Left renal pelvis (tissue), 4 donors: ENCODE measurements at places on chromosomes 4 and X.

DNA sequence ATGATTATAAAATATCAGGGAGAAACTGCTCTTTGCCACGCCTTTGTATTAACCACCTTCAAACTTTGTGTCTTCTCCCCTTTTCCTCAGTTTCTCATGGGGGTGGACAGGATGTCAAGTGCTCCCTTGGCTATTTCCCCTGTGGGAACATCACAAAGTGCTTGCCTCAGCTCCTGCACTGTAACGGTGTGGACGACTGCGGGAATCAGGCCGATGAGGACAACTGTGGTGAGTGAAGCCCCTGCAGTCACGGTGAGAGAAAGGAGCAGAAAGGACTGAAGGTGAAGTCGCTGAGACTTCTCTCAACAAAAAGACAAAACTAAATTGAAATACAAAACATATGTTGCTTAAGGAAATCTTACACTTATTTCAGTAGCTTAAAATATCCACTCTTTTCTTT is 50.9 kb downstream of the RXFP1 start:
- no peak for DNase-seq

- DNase-seq: no peak
Observed at GRCh38 chrX:47218920-47219815, 687 bp downstream of the CDK16 start.

- DNase-seq: no peak
Observed at GRCh38 chr4:99886146-99886545, 8.1 kb downstream of the LAMTOR3 start.

- no peak for DNase-seq
Observed at GRCh38 chr4:113962016-113962347, 17.5 kb downstream of the ARSJ start.

- DNase-seq: no peak
Observed at GRCh38 chr4:34200535-34200934, 2043.8 kb downstream of the ARAP2 start.

- DNase-seq: no peak
Observed at GRCh38 chr4:73715659-73716058, 24.7 kb upstream of the CXCL8 start.

DNA sequence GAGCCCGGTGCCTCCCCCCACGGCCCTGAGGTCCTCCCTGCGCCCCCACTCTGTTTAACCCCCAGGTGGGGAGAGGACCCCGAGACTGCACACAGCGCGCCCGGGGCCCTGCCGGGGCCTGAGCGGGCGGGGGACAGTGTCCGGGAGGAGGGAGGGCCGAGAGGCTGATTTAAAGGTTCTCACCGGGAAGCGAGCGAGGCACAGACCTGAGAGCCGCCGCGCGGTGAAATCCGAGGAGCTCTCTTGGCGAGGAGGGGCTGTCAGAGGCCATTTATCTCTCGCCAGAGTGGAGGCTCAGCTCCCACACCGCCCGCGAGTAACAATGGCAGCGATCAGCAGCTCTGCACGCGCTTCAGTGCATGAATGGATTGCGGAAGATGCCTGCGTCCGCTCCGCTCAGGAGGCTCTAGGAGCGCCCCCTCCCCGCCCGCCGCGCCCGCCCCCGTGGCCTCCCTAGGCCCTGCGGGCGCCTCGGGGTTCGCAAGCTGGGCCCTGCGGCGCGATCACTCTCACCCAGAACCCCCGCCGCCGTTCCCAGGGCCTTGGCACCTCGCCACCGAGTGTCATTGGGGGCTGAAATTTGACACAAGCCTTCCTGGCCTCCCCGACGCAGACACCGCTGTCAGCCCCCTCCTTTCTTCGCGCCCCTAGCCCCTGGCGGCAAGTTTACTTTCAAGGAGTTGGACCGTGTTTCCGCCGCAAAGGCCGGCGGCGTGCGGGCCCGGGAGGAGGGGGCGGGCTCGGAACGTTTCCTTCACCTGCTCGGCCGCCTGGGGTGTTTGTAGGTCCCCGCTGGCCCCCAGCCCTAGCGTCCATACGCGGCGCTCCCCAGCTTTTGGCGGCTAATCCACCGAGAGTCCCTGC is 48.7 kb upstream of the BCOR start:
- DNase-seq: no peak

DNA sequence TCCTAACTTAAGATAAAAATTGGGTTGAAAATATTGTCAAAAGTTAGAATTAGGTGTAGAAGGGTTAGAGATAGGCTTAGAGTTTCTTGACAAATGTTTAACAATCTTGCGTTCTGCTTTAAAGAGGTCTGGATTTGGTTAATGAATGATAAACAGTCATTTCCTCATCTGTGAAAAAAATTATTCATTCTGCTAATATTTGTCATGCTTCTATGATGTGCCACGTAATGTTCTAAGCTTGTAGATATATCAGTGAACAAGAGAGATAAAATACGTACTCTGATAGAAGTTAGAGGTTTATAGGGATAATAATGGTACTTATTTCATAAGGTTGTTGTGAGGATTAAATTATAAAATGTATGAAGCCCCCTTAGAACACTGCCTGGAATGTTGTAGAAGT is 443.0 kb upstream of the GALNT7 start:
- no peak for DNase-seq

DNA sequence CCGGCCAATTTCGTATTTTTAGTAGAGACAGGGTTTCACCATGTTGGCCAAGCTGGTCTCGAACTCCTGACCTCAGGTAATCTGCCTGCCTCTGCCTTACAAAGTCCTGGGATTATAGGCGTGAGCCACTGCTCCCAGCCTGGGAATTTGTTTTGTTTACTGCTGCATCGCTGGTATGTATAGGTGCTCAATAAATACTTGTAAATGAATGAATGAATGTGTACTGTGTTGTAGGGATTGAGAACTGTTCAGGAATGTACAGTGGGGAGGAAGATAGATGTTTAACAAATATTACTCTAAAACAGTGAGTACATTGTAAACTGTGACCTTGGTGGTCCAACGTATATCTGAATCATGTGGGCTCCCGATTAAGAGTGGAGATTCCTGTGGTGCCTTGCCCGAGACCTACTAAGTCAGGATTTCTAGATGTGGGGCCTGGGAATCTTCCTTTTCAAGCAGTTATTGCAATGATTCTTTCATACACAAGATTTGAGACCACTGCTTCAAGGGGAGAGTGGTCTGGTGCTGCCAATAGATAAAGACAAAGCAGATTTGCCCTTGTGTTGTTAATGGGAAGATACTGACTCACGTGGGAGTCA is 41.0 kb downstream of the WWC2 start:
- DNase-seq: no peak

DNA sequence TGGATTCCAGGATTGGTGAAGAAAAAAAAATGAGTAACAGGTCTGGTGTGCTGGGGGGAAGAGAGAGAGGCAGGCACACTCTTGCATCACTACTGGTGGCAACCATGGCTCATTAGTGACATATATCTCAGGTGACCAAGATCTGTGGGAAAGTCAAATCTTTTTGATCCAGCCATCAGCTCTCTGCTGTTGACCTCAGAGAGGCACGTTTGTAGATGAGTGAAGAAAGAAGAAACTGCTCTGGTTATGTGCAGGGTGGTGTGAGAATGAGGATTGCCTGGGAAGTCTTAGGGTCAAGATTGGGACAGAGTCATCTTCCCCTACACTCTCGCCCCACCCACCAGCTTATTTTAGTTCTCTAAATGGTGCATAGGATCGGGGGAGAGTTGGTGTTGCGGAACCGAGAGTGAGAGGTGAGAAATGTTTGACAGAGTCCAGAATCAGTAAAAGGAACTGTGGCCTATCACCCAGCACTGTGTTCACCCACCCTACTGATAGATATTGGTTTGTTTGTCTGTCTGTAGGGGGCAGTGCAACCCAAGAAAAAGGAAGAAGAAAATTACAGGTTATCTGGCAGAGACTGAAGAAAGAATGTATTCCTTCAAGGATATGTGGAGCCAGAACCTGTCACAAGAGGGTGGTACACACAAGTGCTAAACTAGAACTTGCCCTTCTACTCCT is 21.9 kb downstream of the ARMCX6 start:
- DNase-seq: peak; percentile 58

DNA sequence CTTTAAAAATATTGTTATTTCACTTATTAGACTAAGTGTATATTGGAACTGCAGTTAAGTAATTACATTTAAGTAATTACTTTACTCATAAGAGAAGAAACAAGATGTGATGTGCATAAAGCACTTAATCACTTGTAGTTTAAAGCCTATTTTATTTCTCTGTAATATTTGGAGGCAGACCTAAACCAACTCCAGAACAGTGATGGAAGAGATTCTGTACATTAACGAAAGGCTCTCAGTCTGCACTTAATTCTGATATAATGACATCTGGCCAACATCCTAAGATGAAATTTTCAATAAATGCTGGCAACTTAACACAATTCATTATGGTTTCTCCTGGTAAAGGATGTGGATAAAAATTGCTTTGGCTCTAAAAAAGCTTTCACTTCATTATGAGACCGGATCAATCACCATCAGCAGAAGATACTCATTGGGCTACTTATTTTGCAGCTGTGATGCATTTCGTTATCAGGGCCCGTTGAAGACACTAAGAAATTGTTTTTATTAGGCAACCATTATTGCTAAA is 342.6 kb downstream of the C4orf33 start:
- no peak for DNase-seq

DNA sequence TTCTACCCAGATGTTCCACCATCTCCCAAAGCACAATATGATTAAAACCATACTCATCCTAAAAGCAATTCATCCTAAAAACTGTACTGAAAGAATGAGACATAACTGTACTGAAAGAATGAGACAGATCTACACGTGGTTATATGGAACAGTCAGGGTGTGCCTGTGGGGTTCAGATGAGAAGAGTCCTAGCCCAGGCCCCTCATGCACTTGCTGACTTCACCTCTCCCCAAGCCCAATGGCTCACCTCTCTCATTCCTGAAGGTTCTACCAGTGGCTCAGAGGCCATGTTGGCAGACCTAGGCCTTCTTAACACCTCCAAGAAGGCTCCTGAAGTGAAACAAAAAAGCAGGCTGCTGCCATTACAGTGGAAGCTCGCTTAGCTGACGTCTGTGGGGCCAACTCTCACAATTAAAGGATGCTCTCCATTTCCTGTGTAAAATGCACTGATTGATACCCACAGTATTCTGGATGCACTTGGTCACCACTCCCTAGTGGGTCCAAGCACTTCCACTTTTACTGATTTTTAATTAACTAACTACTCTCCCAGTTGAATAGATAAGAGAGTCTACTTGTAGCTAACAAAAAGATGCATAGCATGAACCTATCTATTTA is 3.8 kb downstream of the PLAC1 start:
- no peak for DNase-seq

GRCh38 chr4:113659127-113659526 is 102.4 kb downstream of the CAMK2D start:
- DNase-seq: no peak

GRCh38 chr4:5444918-5445517 is 263.3 kb downstream of the EVC2 start:
- DNase-seq: no peak

DNA sequence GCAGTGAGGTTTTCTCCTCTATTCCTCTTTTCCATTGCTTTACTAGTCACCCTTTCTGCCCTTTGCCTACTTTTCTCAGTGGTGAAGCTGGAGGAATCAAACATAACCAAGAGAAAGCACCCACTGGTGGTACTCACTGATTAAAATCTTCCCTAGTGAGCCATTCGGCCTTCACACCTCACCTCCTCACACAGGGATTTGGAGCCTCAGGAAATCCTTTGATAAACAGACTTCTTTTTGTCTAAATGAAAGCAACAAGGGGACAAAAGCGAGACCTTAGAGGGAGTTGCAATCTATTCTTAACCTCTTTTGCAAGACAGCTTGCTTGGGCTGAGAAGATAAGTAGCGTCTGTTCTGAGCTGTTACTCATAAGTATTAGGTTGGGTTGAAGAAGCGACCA is 572.6 kb downstream of the ZNF674 start:
- DNase-seq: no peak

GRCh38 chr4:153142700-153143438 is 61.4 kb upstream of the TRIM2 start:
- peak; percentile 51 for DNase-seq

DNA sequence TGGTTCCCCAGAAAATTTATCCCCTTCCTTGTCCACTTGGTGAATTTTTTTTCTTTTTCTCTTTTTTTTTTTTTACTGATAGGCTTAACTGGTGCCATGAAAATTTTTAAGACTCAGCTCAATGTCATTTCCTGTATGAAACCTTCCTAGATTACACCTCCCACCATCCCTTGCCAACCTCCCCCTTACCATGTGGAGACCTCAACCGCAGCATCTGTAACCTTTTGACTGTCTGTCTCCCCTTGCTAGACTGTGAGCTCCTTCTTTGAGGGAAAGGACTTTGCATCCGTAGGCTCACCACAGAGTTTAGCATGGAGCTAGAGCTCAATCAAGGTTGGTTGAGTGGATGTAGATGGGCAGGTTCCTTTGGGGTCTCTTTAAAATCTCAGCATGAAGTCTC is 5.2 kb upstream of the PGRMC1 start:
- no peak for DNase-seq

DNA sequence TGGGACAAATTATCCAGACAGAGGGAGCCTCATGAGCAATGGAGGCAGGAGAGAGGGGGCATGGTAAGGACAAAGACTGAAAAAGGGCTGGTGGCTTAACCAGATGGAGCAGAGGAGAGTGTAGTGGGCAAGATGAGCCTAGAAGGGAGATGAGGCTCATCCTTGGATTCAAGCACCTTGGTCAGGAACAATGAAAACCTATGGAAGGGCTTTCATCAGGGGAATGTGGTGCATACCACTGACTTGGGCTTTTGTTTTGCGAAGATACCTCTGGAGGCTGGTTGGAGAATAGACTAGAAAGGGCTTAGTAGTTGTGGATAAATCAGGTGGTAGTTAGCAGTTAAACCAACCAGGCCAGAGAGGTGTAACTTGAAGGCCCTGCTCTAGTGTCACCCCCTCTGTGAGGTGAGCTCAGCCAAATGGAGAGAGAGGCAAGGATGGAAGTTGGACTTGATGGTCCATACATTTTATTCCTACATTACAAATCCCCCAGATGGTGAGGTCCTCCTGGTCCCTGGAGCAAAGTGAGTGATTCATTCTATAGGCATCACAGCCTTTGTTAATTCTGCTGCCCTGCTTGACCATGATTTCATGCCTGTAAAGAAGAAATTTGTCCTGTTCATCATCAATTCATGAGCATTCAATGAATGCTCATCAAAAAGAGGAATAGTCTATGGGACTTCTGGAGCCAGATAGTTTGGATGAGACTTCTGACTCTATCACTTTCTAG is 264.8 kb upstream of the IGFBP7 start:
- no peak for DNase-seq

DNA sequence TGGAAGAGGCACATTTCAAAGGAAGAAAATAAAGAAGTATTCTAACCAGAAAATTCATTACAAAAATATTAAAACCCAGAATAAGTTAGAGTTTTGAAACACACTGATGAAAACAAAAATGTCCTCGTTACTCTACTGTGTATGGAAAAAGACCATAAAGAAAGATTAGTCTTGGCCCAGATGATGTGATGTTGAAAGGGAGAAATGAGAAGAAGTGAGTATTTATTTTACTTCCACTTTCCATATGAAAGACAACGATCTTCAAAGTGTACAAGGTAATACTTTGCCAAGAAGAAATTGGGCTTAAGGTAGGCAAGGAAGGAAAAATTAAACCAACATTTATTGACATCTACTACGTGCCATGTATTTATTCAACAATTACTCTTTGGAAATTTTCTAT is 48.6 kb upstream of the EMCN start:
- no peak for DNase-seq
